ENCODE measurements at places on chromosomes 3 and 15.

GRCh38 chr3:53616321-53616720 is 121.9 kb downstream of the CACNA1D start:
- no peak for DNase-seq

- DNase-seq = no peak
Measured at GRCh38 chr3:135491491-135492205, 473.9 kb upstream of the PPP2R3A start.

DNA sequence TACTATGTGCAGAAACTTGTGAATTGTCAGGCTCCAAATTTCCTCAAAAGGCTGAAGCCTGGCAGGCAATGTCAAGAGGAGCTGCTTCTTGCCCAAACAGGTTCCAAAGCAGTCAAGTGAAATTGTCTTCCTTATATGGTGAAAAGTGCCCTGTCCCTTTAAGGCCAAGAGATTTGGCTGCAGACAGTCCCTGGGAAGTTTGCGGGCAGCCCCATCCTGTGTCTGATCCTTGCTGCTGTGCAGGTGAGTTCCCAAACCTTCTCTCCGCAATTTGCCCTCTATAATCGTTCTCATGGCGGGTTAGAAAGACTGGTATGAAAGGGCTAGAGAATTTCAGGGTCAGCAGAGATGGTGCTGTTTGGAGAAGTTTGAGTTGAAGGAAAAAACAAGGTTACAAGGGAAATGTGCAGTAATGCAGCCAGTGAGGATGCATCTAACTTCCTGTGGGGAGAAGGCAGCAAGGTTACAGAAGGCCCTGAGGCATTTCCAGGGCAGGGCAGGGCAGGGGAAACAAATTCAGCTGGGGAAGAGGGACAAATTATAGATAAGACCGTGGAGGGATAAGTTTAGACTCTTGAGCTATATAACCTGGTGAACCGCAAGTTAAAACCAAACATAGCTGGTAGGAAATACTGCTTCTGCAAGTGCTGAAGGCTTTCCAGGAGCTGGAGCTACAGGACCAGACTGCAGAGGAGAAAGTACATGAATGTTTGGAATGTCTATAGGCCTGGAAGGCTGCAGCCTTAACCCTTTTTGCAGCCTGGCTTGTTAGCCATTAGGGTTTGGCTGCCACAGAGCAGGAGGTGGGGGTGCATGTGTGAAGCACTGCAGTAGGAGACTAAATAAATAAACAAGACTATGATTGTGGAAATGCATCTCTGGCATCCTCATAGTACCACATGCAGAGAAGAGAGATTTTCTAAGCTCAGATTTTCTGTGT is 256.2 kb upstream of the IL12A start:
- no peak for DNase-seq

- DNase-seq = no peak
Measured at GRCh38 chr3:54578417-54578816, 349.4 kb downstream of the LRTM1 start.

DNA sequence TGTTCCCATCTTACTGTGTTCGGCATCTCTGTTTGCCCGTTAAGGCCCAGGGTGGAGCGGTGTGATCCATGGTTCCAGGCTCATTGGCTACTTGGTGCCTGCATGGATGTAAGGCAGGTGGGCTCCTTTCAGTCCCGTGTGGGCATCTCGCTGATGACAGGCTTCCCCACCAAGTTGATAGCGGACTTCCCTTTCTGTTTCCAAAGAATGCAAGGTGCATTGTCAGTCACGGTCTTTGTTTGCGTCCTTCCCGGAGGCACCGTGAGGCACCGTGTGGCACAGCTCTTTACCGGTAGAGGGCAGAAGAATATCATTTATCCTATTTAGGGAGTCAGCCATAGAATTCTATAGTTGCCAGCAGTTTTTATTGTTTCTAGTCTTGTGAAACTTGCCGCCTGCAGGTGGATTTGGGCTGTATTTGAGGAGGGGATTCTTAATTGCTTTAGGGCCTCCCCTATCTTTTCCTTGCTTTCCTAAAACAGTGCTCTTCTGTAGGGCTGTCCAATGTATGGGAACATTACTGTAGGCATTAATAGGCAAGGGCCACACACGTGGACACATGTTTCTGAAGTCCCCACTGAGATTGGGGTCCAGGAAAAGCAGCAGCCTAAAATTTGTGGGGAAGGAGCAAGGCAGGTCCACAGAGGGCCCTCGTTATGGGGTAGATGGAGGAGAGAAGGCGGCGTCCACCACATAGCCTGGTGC is 244.1 kb downstream of the SLCO3A1 start:
- DNase-seq = peak; percentile 62

DNA sequence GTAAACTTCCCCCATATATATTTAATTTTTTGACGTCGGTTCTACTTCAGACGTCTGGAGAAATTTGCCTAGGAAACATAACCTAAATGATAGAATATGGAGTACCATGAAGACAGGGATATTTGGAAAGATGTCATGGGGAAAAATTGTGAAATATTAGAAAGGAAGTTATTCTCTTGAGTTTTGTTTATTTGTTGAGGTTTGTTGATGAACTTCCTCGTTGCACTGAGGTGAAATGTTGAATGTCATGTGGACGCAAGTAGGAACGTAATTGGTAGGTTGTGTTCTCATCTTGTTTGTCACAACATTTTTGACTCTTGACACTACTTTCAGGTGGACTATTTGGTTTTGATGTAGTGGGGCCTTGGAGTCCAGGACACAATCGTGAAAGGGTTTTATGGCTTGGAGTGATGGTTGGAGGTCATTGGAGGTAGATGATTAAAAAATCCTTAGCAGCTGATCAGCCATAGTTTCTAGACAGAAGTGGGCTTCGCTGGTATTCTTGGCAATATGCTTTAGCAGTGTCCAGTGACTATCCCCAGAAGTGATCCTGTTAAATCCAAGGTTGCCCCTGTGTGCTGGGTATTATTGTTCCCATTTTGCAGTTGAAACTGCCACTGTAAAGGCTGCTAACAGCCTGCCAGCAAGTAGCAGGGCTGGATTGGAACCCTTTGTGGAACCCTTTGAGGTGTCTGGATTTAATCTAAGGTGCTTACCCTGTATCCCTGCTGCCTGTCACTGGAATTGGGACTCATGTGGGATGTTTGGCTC is 1.5 kb downstream of the ABHD5 start:
- no peak for DNase-seq

- DNase-seq = no peak
Measured at GRCh38 chr15:79261836-79262235, 20.7 kb upstream of the ANKRD34C start.

- DNase-seq = no peak
Measured at GRCh38 chr15:55909036-55909811, 84.2 kb downstream of the NEDD4 start.

DNA sequence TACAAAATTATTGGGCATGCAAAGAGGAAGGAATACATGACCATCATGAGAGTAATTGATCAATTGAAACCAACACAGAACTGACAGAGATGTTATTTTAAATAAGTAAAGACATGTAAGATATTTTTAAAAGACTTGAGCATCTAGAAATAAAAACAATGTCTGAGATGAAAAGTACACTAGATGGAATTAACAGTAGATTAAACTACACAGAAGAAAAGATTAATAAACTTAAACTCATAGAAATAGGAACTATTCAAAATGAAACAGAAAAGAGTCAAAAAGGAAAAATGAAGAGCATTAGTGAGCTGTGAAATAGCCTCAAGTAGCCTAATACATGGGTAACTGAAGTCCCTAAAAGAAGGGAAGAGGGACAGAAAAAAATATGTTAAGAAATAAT is 8.5 kb upstream of the ARF4 start:
- no peak for DNase-seq

- DNase-seq = no peak
Measured at GRCh38 chr15:48636511-48636910, 9.0 kb downstream of the FBN1 start.

DNA sequence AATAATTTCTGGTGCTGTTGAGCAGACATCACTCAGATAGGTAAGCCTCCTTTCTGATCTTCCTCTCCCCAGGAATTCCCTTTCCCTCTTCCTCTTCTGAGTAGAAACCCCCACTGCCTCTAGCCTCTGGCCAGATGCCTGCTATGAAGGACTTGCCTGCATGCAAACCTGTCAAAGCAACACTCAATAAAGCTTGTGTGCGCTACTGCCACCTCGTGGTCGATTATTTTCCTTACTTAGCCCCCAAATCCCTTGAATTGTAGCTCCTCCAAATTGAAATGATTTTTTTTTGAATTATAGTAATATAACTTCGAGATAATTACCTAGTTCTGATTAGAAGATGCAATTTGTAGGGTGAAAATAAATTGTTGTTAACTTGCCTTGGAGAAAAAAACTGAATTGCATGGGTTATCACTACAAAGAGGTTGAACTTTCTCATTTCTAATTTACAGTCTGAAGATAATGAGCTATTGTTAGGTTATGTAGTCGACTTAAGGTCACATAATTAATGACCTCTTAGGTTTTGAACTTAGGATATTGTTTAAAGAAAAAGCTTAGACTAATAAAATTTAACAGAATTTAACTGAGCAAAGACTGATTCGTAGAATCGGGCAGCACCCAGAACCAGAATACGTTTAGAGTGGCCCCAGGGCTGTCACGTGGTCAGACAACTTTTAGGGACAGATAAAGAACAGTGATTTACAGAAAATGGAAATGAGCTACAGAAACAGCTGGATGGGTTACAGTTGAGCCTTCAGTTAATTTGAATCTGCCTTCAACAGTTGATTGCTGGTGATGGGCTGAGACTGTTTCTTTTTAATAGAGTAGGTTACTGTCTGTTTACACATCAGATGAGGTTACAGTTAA is 269.3 kb downstream of the ARPP21 start:
- DNase-seq = peak; percentile 22

GRCh38 chr3:110575702-110576101 is 495.9 kb upstream of the NECTIN3 start:
- DNase-seq = no peak

GRCh38 chr3:39112113-39112512 is 4.6 kb downstream of the TTC21A start:
- no peak for DNase-seq

DNA sequence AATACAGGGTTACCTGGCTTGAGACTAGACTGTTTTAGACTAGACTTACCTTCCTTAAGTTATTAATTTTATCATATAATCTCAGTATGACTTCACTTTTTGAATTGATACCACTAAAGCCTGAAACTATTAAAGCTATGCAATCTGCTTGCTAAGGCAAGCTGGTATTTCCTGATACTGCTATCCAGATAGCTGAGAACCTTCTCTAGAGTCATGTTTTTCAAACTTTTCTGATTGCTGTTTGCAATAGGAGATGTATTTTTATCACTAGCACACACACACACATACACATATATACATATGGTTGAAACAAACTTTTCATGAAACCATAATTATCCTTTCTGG is 9.3 kb upstream of the MAGI1 start:
- no peak for DNase-seq

DNA sequence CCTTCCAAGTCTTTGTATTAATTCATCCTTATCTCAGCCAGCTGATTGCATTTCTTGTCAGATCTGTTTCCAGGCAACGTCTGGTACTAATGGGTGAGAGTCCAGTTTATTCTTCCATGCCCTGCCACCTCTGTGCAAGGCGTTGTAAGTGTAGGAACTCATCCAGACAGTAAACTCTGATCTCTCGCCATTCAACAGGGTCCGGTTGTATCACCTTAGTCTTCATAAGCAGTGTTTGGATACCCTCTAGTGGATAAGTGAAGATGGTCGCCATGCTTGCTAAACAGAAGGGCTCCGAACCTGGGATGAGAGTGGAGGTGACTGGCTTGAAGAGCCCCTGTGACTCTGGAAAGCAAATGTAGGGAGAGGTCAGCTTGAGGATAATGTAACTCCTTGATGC is 51.6 kb upstream of the CMTM7 start:
- peak; percentile 60 for DNase-seq

DNA sequence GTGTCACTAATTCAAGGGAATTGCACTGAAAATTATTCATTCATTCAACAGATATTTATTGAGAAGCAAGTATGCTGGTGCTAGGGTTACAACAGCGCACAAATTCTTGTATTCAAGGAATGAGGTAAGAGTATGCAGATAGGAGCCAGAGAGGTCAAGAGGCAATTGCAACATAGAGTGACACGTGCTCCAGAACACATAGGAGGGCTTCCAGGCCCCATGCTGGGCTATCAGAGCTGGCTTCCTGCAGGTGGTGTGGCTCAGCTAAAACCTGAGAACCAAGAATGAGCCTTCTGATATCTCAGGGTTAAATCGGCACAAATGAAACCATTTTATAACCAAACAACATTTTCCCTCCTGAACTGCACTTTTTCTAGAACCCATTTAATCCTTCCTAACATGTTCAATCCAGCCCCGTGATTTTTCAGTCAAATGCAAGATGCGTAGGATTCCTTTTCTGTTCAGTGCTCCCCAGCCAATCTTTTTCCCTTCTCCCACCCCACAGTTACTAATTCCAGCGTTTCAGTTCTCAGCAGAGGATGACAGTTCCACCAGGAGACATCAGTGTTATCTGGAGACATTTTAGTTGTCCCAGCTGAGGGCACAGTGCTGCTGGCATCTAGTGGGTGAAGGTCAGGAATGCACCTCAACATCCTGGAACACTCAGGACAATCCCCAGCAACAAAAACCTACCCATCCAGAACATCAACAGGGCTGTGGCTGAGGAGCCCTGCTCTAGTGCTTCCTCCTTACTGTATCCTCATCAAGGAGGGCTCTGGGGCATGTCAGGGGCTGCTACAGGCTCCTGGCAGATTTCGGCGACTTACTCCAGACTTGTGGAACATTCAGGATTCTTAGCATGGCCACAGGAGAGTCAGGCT is 13.1 kb downstream of the CCR5AS start:
- DNase-seq = no peak

GRCh38 chr15:65981837-65982626 is 112.7 kb downstream of the RAB11A start:
- peak; percentile 56 for DNase-seq

DNA sequence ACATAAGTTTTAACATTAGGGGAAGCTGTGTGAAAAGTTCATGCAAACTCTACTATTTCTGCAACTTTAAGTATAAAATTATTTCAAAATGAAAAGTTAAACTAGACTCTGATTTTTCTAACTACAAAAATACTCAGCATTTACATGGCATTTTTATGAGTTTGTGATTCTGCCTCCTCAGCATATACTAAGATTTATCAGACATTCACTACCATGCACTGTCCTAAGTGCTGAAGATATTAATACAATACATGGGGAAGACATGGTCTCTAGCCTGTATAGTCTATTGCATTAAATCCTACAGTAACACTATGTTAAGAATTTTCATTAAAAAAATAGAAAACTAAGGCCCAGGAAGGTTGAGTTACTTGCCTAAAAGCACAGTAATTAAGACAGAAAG is 80.7 kb downstream of the ZNF148 start:
- no peak for DNase-seq

DNA sequence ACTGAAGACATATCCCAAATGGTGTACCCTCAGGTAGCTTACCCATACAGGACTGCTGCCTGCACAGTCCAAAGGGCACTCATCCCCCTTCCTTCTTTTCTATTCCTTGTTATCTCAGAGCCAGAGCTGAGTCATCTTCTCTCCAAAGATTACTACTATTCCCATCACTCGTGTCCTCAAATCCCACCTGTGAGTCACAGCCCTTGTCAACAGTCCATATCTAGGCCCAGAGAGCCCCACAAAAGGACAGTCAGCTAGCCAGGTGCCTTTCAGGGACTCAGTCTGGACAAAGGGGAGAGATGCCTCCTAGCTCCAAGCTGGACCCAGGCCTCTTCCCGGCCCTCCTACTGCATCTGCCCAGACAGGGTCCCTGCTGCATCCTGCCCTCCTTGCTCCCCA is 11.0 kb downstream of the PARP16 start:
- no peak for DNase-seq
